ENCODE measurements at places on chromosomes 11 and 22.

GRCh38 chr11:62896049-62896448, 15.4 kb downstream of the SLC3A2 start:
- no peak for DNase-seq

- no peak for DNase-seq
These were observed 543.3 kb upstream of the CHORDC1 start for GRCh38 chr11:90766121-90766520.

GRCh38 chr11:73423506-73423905, 47.3 kb downstream of the RELT start:
- DNase-seq = no peak

DNA sequence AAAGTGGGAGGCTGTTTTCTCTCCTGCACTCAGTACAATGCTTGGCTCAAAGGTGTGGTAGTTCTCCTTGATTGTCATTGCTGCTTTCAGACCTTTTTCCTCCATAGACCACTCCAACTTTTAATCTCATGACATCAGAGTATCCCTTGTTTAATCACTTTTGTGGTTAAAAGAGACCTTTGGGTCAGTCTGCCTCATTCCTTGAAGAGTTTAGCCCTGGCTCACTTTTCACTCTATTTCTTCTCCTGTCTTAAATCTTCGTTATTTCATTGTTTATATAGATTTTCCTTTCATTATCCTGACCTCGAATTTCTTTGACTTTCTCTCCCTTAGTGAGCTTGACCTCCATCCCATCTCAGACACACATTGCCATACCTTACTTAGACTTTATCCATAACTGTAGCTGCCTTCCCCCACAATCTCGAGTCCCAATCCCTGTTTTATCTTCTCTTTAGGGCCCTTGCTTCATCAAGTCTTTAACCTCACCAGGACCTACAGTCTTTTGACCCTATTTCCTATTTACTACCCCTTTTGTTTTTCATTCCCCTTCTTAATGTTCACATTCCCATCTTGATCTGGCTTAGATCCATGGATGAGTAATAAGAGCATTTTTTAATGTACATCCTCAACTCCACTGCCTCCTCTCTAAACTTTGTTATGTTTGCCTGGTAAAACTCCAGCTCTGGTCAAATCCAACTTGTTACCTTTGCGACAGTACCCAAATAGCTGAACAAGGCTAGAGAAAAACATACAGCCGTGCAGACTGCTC, 9.5 kb downstream of the ATXN10 start:
- peak; percentile 74 for DNase-seq

- DNase-seq = no peak
These were observed 1.8 kb downstream of the APOA4 start for GRCh38 chr11:116821050-116821918.

DNA sequence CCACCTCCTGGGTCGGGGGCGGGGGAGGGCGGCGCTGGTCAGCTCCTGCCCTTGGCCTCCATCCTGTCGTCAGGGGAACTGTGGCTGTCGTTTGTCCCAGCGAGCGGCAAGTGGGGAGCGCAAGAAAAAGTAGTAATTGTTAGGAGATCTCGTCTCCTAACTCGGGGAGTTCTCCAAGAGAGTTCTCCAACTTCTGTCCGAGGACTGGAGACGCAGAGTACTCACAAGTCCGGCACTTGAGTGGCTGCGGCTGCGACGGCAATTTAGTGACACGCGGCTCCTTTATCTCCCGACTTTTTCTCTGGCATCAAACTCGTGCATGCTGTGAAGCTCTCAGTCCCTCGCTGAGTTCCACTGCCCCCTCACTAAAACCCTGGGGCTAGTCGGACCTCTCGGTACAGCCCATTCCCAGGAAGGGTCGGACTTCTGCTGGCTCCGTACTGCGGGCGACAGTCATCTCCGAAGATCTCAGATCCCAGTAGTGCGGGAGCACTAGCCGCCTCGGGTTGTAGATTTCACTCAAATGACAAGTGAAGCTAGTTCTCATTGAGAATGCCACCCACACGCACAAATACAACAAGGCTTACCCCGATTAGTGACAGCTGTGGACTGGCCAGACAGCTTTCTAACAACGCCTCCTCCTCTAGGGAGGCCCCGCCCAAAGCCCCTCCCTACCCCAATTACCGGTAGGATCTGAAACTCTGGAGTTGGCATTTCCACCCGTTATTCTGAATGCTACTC, at the start of gene PGR:
Gene PGR (minus strand): TSS at position 611 of the 741 bp plus-strand sequence. CDS start 743 bp downstream, outside the sequence.
- peak; percentile 3 for DNase-seq

GRCh38 chr22:19214078-19214473, 35.5 kb upstream of the SLC25A1 start:
- peak; percentile 28 for DNase-seq

DNA sequence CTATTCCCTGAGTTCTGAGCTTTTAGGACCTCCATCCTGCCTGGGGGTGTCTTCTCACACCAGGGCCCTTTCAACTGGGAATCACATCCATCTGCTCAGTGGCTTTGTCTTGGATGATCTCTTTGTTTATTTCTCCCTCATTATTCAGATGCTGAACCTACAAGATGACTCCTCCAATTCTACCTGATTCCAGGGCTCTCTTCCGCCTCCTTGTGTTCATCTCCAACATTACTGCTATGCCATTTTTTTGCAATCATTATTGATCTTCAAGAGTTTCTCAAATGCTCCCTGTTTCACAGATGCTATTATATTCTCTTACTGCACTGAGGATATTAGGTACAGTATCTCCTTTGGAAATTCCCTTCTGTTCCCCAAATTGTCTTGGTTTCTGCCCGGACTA, 307.7 kb downstream of the SHANK2 start:
- no peak for DNase-seq

DNA sequence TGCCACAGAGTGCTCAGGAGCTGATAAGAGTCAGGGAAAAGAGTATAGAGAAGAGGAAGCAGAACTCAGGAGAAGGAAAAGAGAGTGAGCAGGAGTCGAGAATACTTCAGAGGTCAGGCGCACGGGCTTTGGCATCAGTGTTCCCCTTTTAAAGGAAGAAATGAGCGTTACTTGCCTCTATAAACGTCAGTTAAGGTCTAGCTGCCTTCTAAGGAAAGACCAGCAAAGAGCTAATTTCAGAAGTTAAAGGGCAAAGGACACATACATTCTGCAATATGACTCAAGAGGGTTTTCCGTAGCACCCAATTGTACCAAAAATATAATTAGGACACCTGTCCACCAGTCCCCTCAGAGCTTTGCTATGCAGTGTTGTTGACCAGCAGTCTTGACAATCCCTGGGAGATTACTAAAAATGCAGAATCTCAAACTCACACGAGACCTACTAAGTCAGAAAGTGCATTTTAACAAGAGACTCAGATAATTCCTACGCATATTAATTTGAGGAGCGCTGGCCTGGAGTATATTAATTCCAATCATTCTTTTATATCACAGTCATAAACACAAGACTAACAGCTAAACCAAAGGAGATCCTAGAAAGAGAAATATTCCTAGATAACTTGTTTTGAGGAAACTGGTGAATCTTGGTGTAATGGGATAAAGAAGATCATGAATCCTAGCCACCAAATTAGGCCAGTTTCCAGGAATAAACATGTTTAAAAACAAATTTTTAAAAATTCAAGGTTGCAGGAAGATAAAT, 249.0 kb downstream of the CADM1 start:
- DNase-seq = no peak

DNA sequence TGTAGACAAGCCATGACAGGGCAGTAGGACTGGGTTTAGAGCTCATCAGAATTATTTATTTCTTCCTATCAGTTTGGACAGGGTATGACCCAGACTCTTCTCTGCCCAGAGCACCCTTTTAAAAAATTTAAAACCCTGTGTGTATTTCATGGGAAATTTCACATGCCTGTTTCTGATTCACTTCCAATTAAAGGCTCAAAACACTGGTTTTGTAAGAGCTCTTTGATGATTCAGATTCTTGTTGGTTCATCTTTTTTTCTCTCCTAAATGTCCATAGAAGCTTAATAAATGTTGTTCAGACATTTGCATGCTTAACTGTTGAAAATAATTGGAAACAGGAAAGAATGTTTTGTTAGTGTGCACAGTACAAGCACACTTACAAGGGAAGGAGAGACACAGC, 13.8 kb downstream of the FLI1 start:
- peak; percentile 51 for DNase-seq

- peak; percentile 1 for DNase-seq
These were observed 615.4 kb upstream of the B3GAT1 start for GRCh38 chr11:135027461-135027860.

- DNase-seq = peak; percentile 81
These were observed 61.1 kb upstream of the CD44 start for GRCh38 chr11:35077709-35078469.

DNA sequence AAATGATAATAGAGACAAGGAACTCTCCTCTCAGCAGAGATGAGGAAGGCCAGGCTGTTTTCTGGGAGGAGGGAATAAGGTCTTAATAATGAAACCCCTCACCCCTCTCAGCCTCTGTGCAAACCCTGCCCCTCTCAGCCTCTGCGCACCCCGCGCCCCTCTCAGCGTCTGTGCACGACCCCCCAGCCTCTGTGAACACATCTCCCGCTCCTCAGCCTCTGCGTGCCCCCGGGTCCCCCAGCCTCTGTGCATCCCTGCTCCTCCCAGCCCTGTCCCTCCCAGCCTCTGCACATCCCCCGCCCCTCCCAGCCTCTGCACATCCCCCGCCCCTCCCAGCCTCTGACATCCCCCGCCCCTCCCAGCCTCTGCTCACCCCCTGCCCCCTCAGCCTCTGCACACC, 837.8 kb downstream of the TBC1D22A start:
- no peak for DNase-seq

DNA sequence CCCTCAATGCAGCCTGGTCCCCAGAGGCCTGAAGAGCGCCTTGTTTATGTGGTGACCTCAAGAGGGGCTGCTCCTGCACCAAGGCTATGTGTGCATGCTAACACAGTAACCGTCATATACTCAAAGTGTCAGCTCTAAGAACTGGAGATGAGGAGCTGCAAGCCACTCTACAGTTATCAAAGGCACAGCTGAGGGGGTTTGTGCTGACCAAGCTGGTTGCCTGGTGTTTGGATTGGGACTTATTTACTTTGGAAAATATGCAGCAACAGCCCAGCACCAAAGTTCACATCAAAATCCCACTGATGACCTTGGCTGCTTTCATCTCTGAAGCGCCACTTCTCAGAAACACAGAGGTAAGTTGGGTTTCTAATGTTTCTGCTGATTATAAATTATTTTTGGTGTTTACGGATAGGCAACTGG, at the start of gene SERPIND1:
Gene SERPIND1 (plus strand): TSS at position 321 of the 420 bp plus-strand sequence. CDS start 5,200 bp downstream, outside the sequence.
- DNase-seq = no peak

DNA sequence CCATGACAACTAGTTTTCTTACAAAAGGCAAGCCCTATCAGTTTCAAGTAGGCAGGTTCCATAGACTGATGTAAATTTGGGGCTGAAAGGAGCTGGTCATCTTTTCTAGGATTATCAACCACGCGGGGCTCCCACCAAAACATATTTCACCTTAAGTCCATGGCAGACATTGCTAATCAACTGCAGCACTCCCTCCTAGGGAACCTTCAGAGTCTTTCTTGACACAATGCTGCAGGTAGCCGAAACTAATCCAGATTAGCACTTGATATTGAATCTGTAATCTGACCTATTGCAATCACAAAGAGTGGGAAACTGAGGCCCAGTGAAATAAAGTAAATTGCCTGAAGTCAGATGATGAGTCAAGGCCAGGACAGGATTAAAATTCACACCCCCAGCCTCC, 32.5 kb downstream of the MN1 start:
- no peak for DNase-seq

GRCh38 chr11:45048313-45048841, 97.7 kb upstream of the TP53I11 start:
- DNase-seq = no peak

DNA sequence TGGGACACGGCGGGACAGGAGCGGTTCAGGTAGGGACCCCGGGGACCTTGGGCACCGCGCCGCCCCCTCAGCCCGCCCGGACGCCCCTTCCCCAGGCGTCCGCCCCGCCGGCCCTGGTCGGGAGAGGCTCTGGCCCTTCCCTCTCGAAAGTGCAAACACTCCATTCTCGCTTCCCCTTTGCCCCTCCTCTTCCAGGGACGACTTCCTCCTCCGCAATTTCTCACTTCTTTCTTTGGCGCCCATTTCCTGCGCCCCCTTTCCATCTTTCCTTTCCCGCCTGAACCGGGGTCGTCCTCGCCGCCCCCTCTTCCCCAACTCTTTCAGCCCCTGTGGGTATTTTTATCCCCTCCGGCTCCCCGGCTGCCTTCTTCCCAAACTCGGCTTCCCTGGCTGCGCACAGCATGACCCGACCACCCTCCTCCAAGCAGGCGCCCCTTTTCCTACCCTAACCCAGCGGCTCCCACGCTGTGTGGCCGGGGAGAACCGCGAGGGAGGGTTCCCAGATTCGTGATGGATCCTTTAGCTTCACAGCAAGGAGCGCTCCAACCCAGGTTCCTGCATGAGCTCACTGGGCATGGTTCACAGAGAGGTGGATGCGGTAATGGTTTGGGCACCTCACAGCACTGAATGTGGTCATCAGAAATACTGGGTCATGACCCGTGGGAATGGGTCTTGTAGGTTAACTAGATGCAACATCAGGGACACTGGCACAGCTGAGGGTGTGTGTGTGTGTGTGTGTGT, 689 bp downstream of the RAB39A start:
- no peak for DNase-seq

DNA sequence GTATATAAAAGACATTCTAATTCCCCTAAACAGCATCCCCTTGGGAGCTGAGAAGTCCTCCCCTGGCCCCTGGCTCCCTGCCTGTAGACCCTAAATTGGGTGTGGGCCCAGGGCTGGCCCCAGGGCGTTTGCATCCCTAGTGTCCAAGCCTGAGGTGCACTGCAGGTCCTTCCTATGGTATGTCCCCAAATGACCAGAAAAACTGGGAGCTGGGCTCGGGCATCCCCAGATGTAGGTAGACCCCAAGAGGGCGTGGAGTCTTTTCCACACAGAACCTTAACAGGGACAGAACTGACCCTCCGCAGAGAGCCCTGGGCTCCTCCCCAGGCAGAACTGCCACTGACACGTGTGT, 782 bp upstream of the OSBPL5 start:
- no peak for DNase-seq

GRCh38 chr11:47593492-47593933, 698 bp downstream of the C1QTNF4 start:
- DNase-seq = no peak

GRCh38 chr11:61679296-61679695, 895 bp upstream of the DAGLA start:
- DNase-seq = no peak

DNA sequence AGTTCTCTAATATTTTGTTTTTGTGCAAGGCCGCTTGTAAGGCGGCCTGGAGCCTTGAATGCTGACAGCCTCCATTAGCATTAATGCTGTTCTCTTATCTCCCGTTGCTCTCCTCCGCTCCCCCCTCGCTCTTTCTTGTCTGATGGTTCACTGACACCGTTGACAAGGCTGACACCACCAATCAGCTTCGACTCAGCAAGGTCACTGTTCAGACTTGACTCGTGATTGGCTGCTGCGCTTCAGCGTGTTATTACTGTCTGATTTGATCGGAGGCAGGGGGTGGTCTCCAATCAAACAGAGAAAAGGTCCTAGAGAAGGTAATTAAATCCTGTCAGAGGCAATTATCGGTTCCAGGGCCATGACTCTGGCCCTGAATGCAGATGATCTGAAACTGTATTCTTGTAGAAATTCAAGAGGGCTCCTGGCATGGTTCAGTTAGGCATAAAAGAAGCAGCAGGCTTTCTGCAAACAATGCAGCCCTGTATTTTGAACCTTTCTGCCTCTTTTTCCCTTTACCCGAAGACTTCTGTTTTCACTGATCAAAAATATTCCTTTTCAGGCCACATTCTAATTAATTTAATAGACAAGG, 49.3 kb upstream of the MPPED2 start:
- DNase-seq = no peak
